PC-3 (cell line): ENCODE measurements at places on chromosomes 11 and 22. TPM values are rescaled to one million over a fixed set of nuclear protein-coding genes. Genes with fewer than 3 reads are reported as not detected.

DNA sequence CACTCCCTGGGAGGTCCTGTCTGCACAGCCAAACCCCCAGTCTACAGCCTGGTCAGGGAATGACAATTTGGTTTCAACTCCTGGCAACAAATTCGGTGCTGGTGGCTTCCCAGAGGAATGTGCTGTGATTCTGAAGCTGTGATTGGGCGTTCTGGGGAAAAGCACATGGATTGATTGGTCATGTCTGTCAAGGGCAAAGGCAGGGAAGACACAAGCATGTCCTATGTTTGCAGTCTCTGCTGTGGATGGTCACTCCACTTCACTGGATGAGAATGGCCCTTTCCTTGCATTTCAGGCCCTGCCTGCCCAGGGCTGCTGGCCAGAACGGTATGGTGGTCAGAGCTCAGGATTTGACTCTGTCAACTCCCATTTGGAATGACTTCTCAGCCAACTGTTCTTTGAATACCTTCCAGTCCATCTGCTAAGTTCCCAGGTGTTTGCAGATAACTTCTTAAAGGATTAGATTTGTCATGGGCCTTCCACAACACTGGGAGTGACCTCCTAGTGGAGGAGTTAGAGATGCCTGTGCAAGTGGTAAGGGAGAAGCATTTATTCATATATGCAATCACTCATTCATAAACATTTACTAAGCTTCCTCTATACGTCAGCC is 42.7 kb downstream of the SGSM1 start:
- H3K27ac ChIP-seq, result no peak overlapping the region
- H3K4me3 ChIP-seq, result no peak overlapping the region
- no peaks in the 10 kb centered on the region for H3K27me3 ChIP-seq
- H3K36me3 ChIP-seq, result no peaks in the 10 kb centered on the region
- no peaks in the 10 kb centered on the region for H3K4me1 ChIP-seq

DNA sequence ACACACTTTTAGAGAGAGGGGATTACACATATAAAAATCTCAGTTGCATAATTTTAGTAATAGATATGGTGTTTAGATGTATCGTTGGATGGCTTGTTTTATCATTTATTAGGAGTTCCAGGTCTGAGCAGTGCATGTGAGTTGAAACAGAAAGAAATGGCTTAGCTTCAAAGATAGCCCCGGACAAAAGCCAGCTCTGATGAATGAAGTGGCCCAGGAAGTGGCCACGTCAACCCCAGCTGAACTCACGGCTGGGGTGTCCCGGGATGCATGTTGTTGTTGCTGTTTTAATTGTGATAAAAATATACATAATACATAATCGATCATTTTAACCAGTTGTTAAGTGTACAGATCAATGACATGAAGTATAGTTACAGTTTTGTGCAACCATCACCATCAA is 1513.6 kb downstream of the BRD1 start:
- no peak overlapping the region for H3K4me3 ChIP-seq
- H3K27ac ChIP-seq, result no peak overlapping the region
- H3K27me3 ChIP-seq, result no peaks in the 10 kb centered on the region
- DNase-seq, result no peak

DNA sequence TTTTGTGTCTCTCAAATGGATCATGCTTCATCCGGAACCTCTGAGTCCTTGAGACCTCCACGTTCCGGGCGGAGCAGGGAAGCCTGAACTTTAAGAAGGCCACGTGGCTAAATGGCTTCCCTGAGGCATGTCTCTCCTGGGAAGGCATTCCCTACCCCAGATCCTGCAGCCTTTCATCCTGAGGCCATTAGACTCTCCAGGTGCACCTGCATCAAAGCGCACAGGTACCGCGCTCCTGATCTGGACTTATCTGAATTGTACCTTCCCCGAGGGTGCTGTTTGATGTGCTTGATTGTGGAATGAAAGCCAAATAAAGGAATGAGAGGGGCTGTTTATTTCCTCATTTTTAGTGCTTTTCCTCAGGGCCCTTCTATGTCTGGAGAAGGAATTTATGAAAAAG is 22.5 kb downstream of the C22orf31 start:
- H3K36me3 ChIP-seq, result no peaks in the 10 kb centered on the region
- H3K4me3 ChIP-seq, result no peak overlapping the region
- DNase-seq, result no peak
- no peaks in the 10 kb centered on the region for H3K27me3 ChIP-seq
- H3K4me1 ChIP-seq, result peaks cover 7% of the 10 kb centered on the region

- no peaks in the 10 kb centered on the region for H3K4me1 ChIP-seq
- H3K27ac ChIP-seq, result no peak overlapping the region
- no peaks in the 10 kb centered on the region for H3K36me3 ChIP-seq
- DNase-seq, result no peak
These were observed 80.7 kb upstream of the NCAM1 start for GRCh38 chr11:112880495-112880894.

- H3K4me3 ChIP-seq, result no peak overlapping the region
- DNase-seq, result peak; percentile 85
- H3K4me1 ChIP-seq, result no peaks in the 10 kb centered on the region
- no peak overlapping the region for H3K27ac ChIP-seq
These were observed 21.7 kb downstream of the SLC43A1 start for GRCh38 chr11:57493507-57494503.

DNA sequence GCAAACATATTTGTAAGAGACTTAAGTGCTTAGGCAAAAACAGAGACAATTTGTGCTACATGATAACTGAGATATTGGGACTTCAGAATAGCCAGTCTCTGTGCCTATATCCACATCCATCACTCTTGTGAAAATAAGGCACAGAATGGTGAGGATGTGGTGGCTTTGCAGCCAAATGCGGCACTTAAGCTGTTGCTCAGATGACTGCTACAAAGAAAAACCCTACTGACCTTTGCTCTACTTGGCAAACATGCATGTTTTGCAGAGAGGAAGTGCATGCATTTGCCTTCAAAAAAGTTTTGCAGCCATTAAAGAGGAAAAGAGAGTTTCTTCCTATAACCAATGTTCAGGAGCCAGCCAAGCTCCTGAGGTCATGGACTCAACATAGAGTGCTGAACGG is 675.0 kb upstream of the KIRREL3 start:
- no peaks in the 10 kb centered on the region for H3K4me1 ChIP-seq
- H3K27me3 ChIP-seq, result peaks cover 13% of the 10 kb centered on the region
- no peaks in the 10 kb centered on the region for H3K36me3 ChIP-seq
- no peak for DNase-seq
- no peak overlapping the region for H3K27ac ChIP-seq

DNA sequence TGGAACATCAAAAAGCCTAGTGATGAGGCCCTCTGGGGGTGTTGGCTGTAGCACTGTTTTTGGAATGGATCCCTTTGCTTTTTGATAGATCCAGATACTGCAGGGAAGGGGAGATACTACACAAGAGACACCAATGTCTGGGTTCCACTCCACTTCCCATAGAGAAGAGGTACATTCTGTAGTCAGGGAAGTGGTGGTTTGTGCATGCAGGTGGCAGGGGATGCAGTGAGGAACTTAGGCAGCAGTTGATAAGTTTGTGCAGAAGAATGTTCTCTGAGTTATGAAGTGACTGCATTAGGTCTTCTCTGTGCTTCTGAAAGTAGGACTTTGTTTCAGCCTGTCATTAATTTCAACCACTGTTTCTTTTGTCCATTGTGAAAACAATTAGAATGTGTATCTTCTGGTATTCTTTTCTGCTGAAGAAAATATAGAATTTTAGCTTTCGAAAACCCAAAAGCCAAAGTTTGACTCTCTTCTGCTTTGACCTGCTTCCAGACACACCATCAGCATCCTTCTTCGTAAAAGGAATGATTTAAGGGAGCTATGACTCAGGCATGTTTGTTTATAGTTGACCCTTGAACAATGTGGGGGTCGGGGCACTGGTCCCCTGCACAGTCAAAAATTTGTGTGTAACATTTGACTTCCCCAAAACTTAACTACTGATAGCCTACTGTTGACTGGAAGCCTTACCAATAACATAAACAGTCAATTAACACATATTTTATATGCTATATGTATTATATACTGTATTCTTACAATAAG is 25.6 kb downstream of the PANX1 start:
- H3K4me3 ChIP-seq, result no peak overlapping the region
- peaks cover 41% of the 10 kb centered on the region for H3K4me1 ChIP-seq
- no peak overlapping the region for H3K27ac ChIP-seq
- H3K27me3 ChIP-seq, result no peaks in the 10 kb centered on the region

DNA sequence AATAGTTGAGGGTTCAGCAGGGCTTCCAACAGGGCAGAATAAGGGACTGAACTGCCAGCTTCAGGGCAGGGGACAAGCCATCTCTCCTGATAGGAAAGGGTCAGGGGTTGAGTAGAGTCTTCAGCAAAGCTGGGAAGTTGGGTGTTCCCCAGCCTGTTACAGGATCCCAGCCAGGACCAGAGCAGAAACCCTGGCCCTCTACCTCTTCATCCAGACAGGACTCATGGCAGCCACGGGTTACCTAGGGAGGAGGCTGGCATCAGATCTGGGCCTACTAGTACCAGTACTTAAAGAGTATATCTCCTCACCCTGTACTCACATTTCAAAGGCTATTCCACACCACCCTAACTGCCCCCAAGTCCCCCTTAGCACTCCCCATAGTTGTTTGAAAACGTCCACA is 2.4 kb upstream of the TAF10 start:
- H3K27me3 ChIP-seq, result no peaks in the 10 kb centered on the region
- peaks cover 28% of the 10 kb centered on the region for H3K4me1 ChIP-seq
- peaks cover 17% of the 10 kb centered on the region; the same call in 1 of the 2 replicates for H3K36me3 ChIP-seq
- H3K27ac ChIP-seq, result no peak overlapping the region

The APBB1 gene
- 17.5 and 24.7 TPM in 2 replicates for total RNA-seq

The GALNT18 gene
- total RNA-seq, result 34.5 and 41.1 TPM in 2 replicates

The GLB1L2 gene
- total RNA-seq, result 0.62 and 1.1 TPM in 2 replicates

The OSBPL5 gene
- total RNA-seq, result 51.4 and 51.5 TPM in 2 replicates

The IFITM10 gene
- 0.58 and 1.4 TPM in 2 replicates for total RNA-seq

The ADM gene
- total RNA-seq, result 68.0 and 82.5 TPM in 2 replicates

The CASP5 gene
- total RNA-seq, result not detected in 2 replicates

The FAM180B gene
- total RNA-seq, result not detected in 2 replicates
